Motor neuron (in vitro differentiated cells): ENCODE measurements at places on chromosomes 3 and 15. TPM values are rescaled to one million over a fixed set of nuclear protein-coding genes. Genes with fewer than 3 reads are reported as not detected.

- no peak for ATAC-seq
Measured at GRCh38 chr15:90044191-90044590, 43.1 kb downstream of the ZNF710 start.

DNA sequence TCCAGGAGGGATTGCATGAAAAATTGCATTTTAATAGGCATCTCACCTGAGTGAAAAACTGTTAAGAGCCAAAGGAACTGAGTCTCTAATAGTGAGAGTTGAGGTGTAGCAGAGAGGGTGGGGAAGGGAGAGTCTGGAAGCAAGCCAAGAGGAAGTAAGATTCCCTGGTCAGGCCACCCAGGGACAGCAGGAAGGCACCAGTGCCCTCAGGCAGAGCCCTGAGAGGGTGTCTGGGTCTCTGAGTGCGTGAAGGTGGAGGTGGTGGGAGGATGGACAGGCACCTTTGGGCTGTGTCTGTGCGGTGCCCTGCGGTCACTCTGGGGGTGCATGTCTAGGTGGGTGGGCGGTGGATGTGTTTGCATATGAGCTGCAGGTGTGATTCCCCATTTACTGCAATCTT lies 300.4 kb upstream of the ROPN1 start:
- no peak for ATAC-seq

MOBP gene
- total RNA-seq: 1.2 and 1.9 TPM in 2 replicates

DNA sequence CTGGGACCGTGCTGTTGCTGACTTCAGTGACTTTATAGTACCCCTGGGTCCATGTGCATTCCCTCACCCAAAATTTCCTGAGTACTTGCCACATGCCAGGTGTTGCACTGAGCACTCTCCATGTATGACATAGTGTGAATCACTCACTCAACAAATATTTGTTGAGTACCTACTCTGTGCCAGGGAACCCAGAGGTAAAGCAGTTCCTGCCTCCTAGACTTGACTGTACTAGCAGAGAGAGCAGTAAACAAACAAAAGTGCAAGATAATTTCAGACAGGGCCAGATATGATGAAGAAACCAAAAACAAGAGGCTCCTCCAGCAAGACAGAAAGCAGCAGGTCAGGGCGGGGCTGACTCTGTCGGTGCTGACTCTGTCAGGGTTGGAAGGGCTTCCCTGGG lies 12.2 kb downstream of the TGM4 start:
- ATAC-seq: no peak

DNA sequence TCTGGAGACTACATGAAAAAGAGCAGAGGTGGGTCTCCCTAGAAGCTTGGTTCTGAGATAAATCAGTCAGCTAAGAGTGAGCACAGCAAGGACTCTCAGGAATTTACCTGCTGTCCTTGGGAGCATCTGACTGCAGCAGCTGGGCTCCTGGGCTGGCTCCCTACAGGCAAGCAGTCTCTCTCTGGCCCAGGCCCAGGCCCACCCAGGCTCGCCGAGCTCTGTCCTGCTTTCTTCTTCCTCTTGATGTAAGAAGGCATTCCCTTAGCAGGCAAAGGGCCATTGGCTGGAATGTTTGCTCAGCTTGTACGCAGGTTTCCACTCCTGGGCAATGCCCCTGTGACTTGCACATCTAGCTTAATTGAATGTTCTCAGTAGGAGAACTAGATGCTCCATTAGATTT lies 4.3 kb upstream of the RBP2 start:
- no peak for ATAC-seq

- no peak for ATAC-seq
Measured at GRCh38 chr3:4416961-4417360, 50.1 kb downstream of the SUMF1 start.

SLTM gene
- total RNA-seq: 84.2 and 85.0 TPM in 2 replicates

GRCh38 chr3:106913966-106914365 lies 463.3 kb upstream of the CCDC54 start:
- ATAC-seq: no peak

DNA sequence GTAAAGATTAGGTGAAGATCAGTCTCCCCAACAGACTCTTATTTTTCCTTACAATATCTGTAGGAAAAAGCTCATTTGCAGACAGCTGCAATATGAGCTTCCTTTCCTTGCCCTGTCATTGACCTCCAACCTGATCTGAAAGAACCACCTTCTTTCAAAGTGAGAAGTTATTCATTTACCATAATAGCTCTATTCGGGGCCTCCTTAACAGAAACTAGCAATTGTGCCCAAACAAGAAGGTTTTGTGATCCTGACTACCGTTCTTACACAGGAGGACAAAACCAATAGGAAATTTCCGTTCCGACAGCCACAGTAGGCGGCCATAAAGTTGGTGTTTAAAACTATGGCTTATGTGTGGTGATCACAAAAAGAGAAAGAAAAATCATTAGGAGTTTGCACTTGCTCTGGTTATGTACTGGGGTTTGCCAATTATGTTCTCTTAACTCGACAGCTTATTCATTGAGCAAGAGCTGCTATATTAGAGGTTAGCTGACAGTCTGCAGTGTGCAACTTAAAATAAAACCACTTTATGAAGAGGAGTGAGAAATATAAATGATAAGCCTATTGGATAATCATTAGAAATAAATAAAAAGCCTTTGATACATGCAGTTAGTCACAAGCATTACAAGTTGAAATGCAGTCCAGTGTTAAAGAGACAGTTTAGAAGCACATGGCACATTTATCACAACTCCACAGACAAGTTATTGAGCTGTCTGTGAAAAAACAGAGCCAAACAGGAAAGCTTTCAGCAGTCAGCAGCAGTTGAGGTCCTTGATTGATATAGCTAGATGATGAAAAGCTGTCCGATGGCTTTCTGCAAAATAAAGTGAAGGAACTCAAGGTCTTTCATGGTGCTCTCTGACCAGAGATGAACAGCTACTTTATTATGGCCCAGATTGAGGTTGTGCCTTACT lies 199.8 kb downstream of the WDR72 start:
- ATAC-seq: no peak

PPARG gene
- total RNA-seq: 0.44 and 0.54 TPM in 2 replicates

DUOXA1 gene
- total RNA-seq: 0.23 and 1.3 TPM in 2 replicates

- ATAC-seq: no peak
Measured at GRCh38 chr3:23761440-23761896, 44.3 kb upstream of the UBE2E1 start.

- ATAC-seq: no peak
Measured at GRCh38 chr3:143160437-143160836, 40.9 kb downstream of the CHST2 start.

LMAN1L gene
- 0.15 TPM in 1 of 2 replicates, not detected in the other for total RNA-seq
